ENCODE measurements at places on chromosomes 6 and 20.
A peak's percentile ranks its signal among the peaks of the same experiment; 100 is the strongest.

DNA sequence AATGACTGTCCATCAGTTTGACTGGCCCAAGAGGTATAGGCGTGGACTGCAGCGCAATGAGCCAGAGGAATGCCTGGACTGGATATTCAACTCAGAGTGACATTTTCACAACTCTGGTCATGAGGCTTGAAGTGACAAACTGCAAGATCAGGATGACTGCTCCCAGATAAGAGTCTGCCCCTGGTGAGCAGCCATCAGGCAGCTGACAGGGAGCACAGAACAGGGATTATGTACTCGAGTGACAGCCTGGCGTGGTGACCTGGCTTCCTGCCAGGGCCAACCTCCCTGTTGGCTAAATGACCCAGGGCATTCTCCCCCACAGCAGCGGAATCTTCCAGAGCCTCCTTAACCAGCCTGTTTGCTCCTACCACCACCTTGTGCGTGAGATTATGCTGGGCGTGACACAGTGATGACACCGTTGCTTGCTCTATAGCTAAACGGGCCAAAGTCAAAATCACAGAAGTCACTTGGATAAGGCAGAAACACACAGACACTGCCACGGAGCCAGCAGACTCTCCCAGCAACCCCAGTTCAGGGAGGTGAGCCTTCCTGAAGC lies 209.1 kb upstream of the JARID2 start:
- no peak for DNase-seq

DNA sequence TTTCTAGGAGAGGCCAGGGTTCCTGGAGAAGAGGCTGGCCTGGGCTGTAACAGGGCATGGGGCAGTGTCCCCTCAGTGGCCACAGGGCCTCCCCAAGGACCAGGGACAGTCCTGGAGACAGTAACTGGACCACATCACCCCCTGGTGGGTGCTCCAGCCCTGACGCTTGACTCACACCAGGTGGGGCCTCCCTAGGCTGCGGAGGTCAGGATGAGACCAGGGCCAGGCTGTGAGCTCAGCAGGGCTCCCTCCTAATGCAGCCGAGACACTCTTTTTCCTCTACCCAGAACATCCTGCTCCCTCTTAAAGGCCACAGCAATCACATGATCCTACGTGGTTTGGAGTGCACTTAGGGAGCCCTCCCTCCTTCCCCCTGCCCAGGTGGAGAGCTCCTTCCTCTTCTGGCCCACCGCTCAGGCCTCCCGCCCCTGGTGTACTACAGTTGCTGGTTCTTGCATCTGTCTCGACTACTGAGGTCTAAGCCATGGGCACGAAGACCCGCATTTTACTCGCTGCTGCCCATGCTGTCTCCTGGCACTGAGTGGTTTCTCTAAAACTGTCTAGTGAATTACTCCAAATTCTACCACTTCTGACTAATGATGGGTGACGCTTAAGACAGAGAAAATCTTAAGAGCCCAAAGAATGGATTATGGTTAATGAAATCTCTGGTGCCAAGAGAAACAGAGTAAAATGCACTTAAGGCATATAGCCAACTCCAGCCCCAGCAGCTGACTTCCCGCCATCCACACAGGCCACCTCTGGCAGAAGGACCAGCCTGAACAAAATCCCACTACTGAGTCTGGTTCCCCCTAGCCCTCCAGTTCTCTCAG lies 166.1 kb upstream of the CST7 start:
- DNase-seq, result no peak

- DNase-seq, result peak; percentile 32
Measured at GRCh38 chr6:33904050-33904746, 100.4 kb upstream of the MLN start.

- DNase-seq, result no peak
Measured at GRCh38 chr20:63737945-63738686, 1.5 kb upstream of the SLC2A4RG start.

DNA sequence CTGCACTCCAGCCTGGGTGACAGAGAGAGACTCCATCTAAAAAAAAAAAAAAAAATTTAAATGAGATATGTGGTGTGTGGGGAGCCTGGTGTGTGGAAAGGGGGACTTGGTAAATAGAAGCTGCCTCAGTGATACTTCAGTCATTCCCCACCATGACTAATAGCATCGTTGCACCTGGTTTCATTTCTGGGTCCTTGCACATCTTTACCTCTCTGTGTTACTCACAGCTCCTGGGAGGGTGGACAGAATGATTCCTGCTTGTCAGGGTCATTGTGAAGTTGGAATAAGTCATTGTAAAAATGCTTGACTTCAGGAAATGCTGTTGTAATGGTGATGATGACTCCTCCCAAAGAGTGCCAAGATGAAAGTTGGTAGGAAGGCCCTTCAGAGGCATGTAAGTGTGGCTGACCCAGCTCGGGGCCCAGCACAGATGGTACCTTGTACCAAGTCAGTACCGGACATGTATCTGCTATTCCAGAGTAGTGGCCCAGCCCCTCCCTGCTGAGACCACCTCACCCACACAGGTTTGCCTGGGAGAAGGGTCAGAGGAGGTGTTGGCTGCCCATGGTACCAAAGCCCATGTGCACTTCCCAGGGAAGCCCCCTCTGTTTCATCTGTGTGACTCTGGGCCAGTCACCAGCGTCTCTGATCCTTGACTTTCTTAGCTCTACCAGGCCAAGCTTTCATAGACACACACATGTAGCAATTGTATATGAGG lies 48.4 kb downstream of the PLAGL2 start:
- no peak for DNase-seq

- no peak for DNase-seq
Measured at GRCh38 chr20:52798124-52798523, 174.0 kb upstream of the TSHZ2 start.

DNA sequence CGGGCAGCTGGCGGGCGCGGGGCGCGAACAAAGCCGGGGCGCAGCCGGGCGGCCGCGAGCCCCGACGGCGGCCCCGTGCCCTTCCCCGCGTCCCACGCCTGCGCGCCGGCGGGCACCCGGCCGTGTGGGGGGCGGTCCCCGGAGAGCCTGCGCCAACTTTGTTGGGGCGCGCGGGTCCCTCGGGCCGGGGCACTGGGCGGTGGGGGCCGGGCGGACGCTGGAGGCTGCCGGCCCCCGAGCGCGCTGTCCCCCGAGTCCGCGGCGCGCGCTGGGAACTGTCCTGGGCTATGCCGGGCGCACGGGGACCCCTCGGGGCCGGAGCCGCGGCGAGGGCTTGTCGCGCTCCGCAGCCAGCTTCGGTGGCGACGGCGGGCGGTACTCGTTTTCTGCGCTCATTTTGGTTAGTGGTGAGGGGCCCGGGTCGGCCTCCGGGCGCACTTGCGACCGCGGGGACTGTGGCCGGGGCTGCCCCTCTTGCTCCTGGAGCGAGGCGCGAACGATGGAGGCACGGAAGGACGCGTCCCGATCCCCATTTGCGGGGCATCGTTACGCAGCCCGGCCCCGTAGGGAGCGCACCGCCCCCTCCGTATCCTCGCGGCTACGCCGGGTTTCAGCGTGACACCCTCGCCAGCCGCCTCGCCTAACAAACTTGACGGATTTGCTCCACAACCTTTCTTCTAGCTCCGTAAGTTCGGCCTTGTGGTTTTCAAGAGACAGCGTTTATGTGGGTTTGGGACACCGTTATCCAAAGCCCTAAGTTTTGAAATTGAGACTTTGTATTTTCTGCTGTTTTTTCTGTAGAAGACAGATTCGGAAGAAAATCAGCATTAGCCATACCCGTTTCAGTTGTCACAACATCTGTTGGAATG lies 622 bp downstream of the SS18L1 start:
- peak; percentile 56 for DNase-seq

GRCh38 chr6:36517408-36517807 lies 29.9 kb downstream of the STK38 start:
- DNase-seq, result no peak

DNA sequence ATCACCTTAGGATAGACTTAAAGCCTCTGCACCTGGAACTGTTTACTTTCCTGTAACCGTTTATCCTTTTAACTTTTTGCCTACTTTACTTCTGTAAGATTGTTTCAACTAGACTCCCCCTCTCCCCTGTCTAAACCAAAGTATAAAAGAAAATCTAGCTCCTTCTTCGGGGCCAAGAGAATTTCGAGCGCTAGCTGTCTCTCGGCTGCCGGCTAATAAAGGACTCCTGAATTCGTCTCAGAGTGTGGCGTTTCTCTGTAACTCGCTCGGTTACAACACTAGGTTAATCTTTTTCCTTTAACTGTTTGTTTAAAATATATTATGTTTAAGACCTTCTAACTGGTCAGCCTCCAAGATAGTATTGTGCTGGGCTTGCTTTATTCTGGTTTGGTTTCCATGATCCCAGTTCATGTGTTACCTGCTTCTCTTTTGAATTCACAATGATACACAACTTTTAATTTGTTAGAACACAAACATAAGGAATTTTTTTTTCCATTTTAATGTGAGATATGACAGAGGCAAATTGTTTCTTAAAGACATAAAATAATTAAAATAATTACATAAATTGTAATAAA lies 8.7 kb upstream of the NQO2 start:
- no peak for DNase-seq

- no peak for DNase-seq
Measured at GRCh38 chr6:137024237-137024990, 20.4 kb downstream of the IL20RA start.

DNA sequence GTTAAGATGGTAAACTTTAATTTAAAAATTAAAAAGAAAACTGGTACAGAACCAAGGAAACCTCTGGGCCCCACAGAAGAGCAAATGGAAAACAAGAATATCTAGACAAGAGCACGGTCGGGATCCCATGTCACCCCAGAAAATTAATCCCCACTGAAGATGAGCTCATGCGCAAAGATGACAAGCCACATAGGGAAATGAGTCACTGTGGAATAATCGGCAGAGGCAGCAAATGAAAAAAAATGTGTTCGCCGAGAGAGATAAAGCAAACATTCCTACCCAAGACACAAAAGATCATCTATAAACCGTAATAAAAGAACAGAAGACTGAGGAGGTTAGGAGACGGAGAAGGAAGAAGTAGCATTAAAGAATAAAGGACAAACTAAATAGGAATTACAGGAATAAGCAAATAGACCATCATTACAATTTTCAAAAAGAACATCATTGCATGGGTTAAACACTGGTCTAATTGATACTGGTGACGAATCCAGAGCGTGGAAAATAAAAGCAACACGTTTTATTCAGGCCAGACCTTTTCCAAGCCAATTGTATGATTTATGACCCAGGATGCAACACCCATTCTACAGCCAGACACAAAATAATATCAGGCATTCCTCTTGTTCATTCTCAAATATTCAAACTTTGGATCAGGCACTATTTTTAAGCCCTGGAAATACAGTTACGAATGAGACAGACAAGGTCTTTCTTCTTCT lies 138.0 kb upstream of the ARID1B start:
- DNase-seq, result no peak

DNA sequence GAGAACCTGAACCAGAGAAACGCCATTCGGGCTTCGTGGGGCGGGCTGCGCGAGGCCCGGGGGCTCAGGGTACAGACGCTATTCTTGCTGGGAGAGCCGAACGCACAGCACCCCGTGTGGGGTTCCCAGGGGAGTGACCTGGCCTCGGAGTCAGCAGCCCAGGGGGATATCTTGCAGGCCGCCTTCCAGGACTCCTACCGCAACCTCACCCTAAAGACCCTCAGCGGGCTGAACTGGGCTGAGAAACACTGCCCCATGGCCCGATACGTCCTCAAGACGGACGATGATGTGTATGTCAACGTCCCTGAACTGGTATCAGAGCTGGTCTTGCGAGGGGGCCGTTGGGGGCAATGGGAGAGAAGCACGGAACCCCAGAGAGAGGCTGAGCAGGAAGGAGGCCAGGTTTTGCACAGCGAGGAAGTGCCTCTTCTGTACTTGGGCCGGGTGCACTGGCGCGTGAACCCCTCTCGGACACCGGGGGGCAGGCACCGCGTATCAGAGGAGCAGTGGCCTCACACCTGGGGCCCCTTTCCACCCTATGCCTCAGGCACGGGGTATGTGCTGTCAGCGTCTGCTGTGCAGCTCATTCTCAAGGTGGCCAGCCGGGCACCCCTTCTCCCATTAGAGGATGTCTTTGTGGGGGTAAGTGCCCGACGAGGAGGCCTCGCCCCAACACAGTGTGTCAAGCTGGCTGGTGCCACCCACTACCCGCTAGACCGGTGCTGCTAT lies 904 bp downstream of the B3GALT4 start:
- no peak for DNase-seq

DNA sequence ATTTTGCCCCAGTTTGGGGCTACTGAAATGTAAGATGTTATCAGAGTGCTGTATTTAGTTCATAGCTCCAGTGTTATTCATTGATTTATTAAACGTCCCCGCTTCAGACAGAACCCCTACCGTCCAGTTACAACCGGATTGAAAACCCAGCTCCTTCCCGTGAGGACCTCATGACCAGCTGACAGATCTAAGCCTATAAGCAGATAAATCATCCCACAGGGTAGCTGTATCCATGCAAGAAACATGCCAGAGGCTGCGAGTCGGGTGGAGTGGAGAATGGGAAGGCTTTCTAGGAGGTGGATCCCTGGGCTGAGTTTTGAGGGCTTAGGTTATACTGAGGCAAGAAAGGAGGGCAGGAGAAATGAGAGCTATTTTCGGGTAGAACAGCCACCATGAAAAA lies 260.0 kb downstream of the ARID1B start:
- no peak for DNase-seq

DNA sequence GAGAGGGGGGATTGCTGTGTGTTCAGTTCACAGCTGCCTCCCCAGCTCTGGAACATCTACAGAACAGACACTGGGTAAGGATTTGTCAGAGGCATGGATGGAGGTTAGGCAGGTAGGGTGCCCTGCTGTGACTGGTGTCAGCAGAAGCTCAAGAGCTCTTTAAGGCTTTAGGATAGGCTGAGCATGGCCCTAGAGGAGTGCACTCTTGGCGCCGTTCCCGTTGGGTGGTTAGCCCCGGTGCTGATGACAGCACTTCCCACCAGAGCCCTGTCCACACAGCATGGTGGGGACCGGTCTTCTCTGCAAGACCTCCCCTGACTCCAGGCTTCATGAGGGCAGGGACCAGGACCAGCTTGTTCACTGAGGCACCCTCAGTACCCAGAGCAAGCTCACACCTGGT lies 262.0 kb downstream of the BMP7 start:
- DNase-seq, result no peak

DNA sequence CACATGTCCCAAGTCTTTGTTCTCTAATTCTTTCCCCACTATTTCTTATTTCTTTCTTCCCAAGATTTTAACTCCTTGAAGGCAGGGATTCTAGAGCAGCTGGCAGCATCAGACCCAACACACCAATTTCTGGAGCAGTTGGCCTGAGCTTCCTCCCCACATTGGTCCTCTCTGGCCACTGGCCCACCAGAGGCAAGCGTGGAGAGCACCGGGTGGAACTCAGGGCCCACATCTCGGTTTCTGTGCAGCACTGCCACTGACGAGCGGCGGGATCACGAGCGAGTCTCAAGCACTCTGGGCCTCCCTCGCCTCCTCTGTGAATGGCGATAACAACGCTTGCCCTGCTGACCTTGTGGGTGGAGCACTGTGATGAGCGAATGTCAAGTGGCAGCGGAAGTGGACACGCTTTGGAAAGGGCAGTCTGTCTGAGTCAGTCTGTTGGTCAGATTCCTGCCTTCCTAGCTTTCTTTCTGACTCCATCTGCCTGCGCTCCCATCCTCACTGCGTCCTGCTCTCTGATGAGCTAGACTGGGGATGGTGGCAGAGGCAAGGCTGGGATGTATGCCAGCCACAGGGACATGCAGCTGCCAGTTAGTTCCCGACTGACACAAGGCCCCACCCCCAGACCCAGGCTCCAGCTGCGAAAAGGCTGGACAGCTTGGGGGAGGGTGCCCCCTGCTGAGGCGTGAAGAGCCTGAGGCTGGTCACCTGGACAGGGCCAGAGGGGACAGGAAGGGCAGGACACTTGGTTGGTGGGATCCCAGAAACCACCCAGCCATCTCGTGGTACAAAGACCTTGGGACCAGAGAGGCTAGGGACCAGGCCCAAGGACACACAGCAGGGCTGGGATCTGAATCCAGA lies 4.5 kb upstream of the SPDEF start:
- DNase-seq, result no peak

Data from stimulated activated CD8-positive, alpha-beta memory T cell treated with anti-CD3 and anti-CD28 coated beads, Interleukin-4, amount 100 ng/mL, for 24 hours (primary cell).